ENCODE measurements at places on chromosomes 4 and X. TPM values are rescaled to one million over a fixed set of nuclear protein-coding genes. Genes with fewer than 3 reads are reported as not detected.

Gene CD40LG
- 1.3 TPM for polyA plus RNA-seq

Gene TEX13A
- not detected for polyA plus RNA-seq

Gene CSN3
- not detected for polyA plus RNA-seq

Gene DSPP
- not detected for polyA plus RNA-seq

Gene ARMCX4
- polyA plus RNA-seq: 19.3 TPM

Gene ADAMTS3
- 2.8 TPM for polyA plus RNA-seq

Gene NPFFR2
- not detected for polyA plus RNA-seq

Gene TMPRSS11A
- polyA plus RNA-seq: not detected

Gene LPAR4
- polyA plus RNA-seq: 2.5 TPM

Gene PDZD4
- 2.2 TPM for polyA plus RNA-seq

Gene MND1
- polyA plus RNA-seq: 3.7 TPM

Gene COL4A5
- polyA plus RNA-seq: 63.0 TPM

Gene BEX2
- 55.9 TPM for polyA plus RNA-seq

Gene OCIAD1
- polyA plus RNA-seq: 133 TPM

Gene TMEM184C
- 31.8 TPM for polyA plus RNA-seq

Gene AMBN
- polyA plus RNA-seq: not detected

Gene NDST4
- 0.12 TPM for polyA plus RNA-seq

Gene AVPR2
- polyA plus RNA-seq: not detected

Gene SMIM10
- polyA plus RNA-seq: 11.1 TPM

Gene SRD5A3
- 2.9 TPM for polyA plus RNA-seq

Gene TCEAL7
- 37.1 TPM for polyA plus RNA-seq

Gene ZNF732
- 0.37 TPM for polyA plus RNA-seq

Gene RHOXF2B
- 0.17 TPM for polyA plus RNA-seq

Gene MAOB
- polyA plus RNA-seq: 322 TPM

Gene RBMXL3
- not detected for polyA plus RNA-seq

Gene MTMR1
- 22.7 TPM for polyA plus RNA-seq

Gene IRS4
- 1.5 TPM for polyA plus RNA-seq

Gene RTL9
- polyA plus RNA-seq: 5.9 TPM

Gene LEF1
- 5.0 TPM for polyA plus RNA-seq

Gene P2RY8
- 1.4 TPM for polyA plus RNA-seq

Gene NPY2R
- polyA plus RNA-seq: 0.12 TPM

Gene CCNA2
- polyA plus RNA-seq: 3.3 TPM

Gene ENPP6
- 9.4 TPM for polyA plus RNA-seq

Gene CTSO
- polyA plus RNA-seq: 58.3 TPM

Gene LAMTOR3
- polyA plus RNA-seq: 53.4 TPM

Gene DEFB131A
- polyA plus RNA-seq: not detected

Gene GIMD1
- not detected for polyA plus RNA-seq

Gene FOXR2
- polyA plus RNA-seq: not detected

Gene LRAT
- 7.9 TPM for polyA plus RNA-seq

Gene PPP4R3C
- polyA plus RNA-seq: not detected

Gene PLAC8
- 0.67 TPM for polyA plus RNA-seq

Gene HSD17B13
- polyA plus RNA-seq: 0.48 TPM

Gene CSN1S1
- not detected for polyA plus RNA-seq

Gene BRS3
- 0.21 TPM for polyA plus RNA-seq

Gene S100P
- 0.97 TPM for polyA plus RNA-seq

Gene MTM1
- 13.5 TPM for polyA plus RNA-seq

Gene ASMT
- not detected for polyA plus RNA-seq

Gene GRPR
- polyA plus RNA-seq: 0.08 TPM

Gene ATP10D
- polyA plus RNA-seq: 8.2 TPM

Gene PDLIM5
- 24.9 TPM for polyA plus RNA-seq

Gene RAP2C
- polyA plus RNA-seq: 9.1 TPM

Gene CDX4
- polyA plus RNA-seq: not detected

Gene ZFP42
- not detected for polyA plus RNA-seq

Gene EMCN
- 40.7 TPM for polyA plus RNA-seq

Measured in ovary (tissue), 10 donors.